Pulmonary artery endothelial cell (primary cell): ENCODE measurements at places on chromosomes 4 and X.
A peak's percentile ranks its signal among the peaks of the same experiment; 100 is the strongest.

DNA sequence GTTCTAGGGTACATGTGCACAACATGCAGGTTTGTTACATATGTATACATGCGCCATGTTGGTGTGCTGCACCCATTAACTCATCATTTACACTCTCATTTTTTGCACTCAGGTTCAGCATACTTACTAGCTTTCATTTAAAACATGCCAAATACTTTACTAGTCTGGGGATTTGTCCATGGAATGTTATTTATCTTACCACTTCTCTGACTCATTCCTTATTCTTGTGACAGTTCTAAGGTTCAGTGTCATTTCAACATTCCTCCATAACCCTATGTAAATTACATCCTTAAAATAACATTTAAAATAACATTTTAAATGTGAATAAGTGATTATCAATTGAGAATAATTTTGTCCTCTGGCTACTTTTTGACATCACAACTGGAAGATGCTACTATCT, 19.5 kb upstream of the SYTL5 start:
- DNase-seq: no peak

GRCh38 chr4:141124224-141124623, 9.0 kb downstream of the RNF150 start:
- no peak for DNase-seq

GRCh38 chrX:63349307-63349706, 1.8 kb downstream of the SPIN4 start:
- no peak for DNase-seq

- no peak for DNase-seq
Measured at GRCh38 chr4:172390331-172390730, 577.1 kb downstream of the GALNTL6 start.

DNA sequence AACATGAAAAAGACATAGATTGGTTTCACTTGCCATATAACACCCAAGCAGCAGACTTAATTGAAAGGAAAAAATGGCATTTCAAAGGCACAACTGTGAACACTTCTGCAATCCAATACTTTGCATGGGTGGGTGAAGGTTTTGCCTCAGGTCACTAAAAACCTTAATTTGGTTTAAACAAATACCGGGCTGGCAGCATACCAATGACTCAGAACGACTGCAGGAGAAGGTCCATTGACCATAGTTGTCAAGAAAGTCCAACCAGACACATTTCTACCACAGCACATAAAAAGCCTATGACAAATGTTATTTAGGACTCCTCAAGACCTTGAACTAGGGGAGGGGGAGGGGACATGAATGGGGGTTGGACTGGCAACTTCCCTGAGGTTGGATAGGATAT, 183.6 kb upstream of the TRPC5 start:
- no peak for DNase-seq

DNA sequence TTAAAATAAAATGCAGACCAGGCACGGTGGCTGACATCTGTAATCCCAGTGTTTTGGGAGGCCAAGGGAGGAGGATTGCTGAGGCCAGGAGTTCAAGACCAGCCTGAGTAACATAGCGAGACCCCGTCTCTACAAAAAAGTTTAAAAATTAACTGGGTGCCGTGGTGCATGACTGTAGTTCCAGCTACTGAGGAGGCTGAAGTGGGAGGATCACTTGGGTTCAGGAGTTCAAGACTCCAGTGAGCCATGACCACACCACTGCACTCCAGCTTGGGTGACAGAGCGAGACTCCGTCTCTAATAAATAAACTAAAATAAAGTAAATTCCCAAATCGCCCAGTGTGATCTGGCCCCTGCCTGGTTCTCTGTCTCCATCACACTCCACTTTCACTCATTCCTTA, 43.7 kb downstream of the TENM3 start:
- no peak for DNase-seq

DNA sequence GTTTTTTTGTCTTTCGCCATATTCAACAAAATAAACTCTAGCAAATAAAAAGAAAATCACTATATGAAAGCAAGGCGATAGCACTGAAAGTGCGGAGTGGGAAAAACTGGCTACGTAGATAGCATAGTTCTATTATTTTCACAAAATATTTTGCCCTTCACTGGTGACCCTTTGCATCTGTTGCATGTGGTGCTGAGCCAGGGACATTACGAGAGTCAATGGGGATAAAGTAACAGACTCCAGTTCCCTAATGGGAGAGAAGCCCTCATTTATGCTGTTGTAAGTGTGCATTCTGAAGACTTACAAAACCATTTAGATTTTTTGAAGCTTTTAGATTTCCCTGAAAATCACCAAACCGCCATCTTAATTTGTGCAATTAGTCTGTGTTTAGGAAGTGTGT, 501.6 kb downstream of the PPARGC1A start:
- no peak for DNase-seq

DNA sequence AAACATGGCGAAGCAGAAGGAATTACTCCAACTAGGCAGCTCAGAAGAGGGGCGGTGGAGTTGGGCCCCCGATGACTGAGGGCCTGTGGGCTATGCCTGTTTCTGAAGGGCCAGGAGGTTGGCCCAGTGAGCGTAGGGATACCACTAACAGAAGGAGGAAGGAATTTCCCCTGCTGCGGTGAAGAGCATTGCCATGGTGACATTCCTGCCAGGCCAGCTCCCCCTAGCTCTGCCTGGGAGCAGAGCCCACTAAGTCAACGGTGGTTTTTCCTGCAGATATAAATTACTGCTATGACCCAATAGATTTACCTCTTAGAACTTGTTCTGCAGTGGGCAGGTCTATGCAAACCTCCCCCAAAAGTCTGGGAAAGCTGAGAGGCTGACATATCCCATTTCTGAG, 28.9 kb upstream of the HMX1 start:
- no peak for DNase-seq

DNA sequence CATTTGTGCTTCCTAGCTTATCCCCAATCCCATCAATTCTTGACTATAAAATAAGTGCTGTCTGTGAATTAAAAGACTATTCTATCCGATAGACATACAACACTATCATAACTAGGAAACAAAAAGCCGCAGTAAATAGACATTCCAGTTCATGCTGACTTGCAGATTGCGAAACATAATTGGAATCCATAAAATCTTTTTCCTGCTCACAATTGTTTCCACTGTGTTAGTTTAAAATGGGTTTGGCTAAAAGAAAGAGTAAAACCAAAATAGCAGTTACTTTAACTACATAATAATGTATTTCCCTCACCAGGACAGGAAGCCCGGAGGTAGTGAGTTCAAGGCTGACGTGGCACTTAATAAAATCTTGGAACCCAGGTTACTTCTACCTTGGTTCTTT, 17.2 kb downstream of the SMIM31 start:
- no peak for DNase-seq

GRCh38 chr4:112038861-112039260, 106.4 kb upstream of the FAM241A start:
- no peak for DNase-seq

DNA sequence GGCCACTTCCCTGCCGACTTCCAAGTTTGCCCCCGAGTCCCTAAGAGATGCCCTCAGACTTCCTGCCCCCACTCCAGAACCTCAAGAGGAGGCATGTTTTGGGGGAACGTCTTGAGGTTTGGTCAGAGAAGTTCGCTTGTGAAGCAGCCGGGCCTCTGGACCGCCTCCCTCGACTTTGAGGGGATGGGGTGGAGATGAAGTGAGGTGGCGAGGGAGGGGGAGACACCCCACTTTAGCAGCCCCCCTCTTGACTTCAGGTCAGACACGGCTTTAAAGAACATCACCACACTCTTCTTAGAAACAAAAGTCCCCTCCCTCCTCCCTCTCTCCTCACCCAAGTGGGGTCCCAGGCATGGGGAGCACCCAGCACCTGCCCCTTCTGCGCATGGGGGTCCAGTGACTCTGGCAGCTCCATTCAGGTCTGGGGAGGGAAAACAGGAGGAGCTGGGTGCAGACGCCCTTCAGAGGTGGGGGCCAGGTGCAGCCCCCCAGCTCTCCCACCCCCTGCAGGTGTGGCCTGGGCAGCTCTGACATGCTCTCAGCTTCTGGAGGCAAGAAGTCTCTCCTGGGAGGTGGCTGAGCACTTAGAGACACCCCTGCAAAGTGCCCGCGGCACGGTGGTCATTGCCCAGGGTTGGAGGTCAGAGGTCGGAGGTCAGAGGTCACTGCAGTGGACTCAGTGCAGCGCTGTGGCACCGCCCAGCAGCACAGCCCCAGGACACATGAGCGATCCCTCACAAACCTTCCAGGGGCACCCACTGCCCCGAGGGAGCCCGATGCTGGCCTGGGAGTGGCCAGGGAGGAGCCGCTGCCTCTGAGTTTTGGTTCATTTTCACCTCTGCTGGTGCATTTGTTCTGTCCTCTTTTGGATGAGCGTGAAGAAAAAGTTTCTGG, 108.8 kb downstream of the CPZ start:
- DNase-seq: no peak

GRCh38 chr4:159103384-159103990, 608 bp downstream of the RAPGEF2 start:
- no peak for DNase-seq

DNA sequence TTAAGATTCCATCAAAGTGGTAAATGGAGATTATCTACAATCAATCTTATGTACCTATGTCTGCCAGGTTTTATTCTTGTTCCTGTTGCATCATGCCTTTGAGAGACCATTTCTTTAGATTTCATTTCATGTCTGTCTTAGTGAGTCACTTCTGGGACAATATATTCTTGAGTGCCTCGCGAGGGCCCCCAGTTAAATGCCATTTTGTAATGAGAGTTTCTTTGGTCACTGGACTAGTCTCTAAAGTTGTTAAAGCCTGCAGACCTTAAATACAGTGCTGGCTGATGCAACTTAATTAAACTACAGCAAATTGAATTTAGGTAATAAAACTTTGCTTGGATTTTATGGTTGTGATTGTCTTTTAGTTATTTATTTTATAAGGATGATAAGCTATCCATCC, 87.2 kb upstream of the PITX2 start:
- no peak for DNase-seq

DNA sequence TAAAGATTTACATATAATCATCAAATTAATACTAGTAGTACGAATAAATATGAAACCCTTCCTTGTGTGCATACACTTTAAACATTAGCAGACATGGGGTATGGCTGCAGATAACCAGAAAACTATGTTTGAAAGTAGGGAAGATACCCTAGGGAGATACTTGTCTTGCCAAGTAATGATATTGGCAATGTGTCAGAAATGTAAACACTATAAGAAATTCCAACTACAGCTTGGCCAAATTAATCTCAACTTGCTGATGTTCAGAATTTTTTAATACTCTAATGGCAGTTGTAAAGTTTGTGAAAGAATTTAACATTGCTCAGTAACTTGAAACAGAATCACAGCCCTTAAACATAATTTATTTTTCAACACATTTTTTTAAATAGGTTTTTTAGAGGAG, 27.4 kb upstream of the HPGD start:
- DNase-seq: no peak

GRCh38 chrX:37752936-37753335, 26.9 kb upstream of the CYBB start:
- DNase-seq: no peak

DNA sequence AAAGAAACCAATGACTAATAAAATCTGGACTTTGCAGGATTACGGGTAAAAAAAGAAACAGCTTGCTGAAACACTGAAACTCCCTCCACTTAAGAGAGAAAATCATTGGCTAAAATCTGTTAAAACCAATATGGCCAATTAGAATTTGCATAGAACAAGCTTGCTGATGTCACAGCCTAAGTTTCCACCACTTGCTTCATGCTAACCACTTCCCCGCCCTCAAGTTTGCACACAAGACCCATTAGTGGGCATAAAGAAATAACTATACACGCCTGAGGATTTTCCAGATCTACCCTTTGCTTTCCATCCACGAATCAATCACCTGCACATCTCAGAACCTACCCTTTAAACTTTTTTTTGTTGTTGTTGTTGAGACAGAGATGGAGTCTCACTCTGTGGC, 42.7 kb upstream of the PHEX start:
- no peak for DNase-seq

GRCh38 chrX:22660756-22661155, 339.0 kb upstream of the DDX53 start:
- no peak for DNase-seq

DNA sequence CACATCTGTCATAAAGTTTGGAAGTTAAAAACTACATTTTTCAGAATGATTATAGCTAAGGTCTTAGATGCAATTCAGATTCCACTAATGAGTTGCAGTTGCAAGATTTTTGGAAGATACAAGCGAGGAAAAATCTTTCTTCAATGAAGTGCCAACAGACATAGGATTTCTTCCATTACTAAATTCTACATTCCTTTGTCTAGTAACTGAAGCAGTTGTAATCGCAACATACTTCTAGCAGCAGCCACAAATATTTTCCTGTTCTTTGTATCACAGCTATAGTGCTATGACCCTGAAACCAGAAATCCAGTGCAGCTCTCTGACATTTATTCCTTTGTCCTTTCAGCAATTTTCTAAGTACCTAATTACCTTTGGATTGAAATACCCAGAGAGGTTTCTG, 225.2 kb upstream of the SLIT2 start:
- DNase-seq: no peak

DNA sequence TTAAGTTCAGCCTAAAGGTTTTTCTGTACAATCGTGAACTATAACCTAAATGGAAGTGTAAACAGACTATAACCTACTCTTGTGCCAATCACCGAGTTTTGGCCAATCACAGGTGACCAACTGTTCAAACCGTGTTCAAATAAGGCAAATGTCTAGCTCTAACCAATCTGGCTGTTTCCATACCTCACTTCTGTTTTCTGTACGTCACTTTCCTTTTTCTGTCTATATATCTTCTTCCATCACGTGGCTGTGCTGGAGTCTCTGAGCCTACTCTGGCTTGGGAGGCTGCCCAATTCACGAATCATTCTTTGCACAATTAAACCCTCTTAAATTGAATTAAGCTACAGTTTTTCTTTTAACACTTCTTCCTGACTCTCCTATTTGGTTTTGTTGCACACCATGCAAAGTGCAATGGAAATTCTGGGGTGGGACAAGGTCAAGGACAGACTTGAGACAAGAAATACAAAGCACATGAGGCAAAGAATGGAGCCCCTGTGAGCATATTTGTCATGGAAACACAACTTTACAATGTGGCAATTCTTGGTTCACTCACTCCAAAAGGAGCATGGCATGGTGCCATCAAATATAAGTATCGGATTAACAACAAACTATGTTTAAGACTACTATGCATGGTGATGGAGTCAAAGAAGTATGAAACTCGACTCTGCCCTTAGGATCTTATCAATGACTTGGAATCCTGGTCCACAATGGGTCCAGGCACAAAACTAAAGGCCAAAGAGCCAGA, 115.7 kb upstream of the FAM9B start:
- DNase-seq: no peak

- DNase-seq: peak; percentile 10
Measured at GRCh38 chrX:108590496-108590895, 145.9 kb downstream of the IRS4 start.

DNA sequence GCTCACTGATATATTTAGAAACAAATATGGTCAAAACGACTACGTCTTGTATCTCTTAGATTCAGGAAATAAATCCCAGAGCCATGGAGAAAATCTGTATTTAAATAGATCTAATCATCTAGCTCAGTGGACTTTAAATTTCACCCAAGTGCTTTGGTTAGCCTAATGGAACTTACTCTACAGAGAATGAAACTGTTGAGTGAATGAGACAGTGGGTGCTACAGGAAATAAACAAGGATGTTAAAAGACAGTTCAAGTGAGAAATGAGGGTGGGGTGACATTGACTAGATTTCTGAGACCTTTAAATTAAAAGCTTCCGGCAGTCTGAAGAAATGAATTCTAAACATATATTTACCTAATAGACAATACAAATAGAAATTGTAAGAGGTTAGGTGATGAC, 2197.0 kb downstream of the ARAP2 start:
- no peak for DNase-seq

GRCh38 chrX:17164941-17165340, 210.1 kb upstream of the NHS start:
- DNase-seq: no peak
